ENCODE measurements at places on chromosomes 7 and 10.

- DNase-seq, result no peak
These were observed 4.5 kb downstream of the CFAP46 start for GRCh38 chr10:132937861-132938260.

GRCh38 chr10:113183573-113183972, 233.5 kb downstream of the TCF7L2 start:
- DNase-seq, result no peak

DNA sequence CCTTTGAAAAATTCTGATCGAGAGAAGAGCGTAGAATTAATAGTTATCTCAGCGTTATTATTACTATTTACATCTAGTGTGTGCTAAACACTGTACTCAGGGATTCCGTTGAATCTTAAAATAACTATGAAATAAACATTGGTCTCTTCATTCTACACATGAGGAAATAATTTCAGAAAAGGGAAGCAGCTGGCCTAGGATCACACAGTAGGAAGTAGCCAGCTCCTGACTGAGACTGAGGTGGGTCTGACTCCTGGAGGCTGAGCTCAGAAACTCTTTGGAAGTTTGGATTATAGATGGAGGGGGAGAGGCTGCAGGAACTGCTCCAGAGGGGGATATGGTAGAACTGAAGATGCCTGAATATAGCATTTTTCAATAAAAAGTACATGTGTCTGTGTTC, 183.9 kb upstream of the WDR11 start:
- DNase-seq, result no peak

DNA sequence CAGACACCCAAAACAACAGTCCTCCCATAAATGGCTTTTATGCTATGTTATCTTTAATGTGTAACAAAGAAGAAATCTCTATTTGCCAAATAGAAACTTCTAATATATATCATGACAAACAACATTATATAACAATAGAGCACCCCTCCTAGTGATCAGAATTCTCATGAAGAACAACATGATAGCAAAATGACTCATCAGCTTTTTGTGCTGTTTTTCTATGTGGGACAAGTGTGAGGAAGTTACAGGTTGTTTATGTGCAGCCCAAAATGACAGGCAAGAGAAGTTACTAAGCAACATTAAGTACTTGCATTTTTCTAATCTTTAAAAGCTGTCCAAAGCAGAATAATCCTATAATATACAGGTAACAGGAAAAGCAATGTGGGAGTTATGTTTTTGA, 7.7 kb downstream of the DGKB start:
- no peak for DNase-seq

DNA sequence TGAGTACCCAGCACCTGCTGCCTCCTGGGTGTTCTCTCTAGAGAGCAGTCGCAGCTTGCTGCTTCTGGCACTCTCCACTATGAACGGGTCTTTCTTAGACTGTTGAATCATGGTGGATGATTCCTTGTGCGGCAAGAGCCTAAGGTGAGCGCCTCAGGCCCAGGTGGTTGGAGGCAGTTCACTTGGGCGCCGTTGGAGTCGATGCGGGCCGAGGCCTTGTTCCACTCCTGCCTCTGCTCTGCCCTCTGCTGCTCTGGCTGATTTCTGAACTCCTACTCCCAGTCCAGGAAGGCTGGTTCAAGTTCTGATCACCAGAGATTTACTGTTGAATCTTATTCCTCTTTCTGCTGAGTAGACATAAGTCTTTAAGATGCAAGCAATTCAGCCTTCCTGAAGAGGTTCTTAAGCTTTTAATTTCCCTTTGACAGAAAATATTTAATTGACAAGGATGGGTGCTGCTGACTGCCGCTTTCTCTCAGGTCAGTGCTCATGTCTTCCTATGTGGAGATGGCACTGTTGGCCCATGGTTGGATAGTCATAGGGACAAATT, 10.4 kb downstream of the YKT6 start:
- no peak for DNase-seq

GRCh38 chr7:3688071-3688470, 387.0 kb downstream of the SDK1 start:
- DNase-seq, result no peak

- no peak for DNase-seq
These were observed 292.0 kb upstream of the AOAH start for GRCh38 chr7:37016064-37016878.

DNA sequence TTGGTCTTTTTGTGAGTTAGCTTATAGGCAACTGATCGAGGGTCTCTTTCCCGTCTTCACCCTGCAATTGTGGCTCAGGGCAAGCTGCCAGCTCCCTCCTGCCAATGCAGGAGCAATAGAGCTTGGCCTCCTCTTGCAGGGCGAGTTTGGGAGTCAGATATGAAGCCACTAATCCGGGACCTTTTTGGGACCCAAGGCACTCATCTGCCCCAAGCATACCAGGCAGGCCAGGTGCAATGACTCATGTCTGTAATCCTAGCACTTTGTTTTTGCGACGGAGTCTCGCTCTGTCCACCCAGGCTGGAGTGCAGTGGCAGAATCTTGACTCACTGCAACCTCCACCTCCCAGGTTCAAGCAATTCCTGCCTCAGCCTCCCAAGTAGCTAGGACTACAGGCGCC, 21.1 kb downstream of the LIMK1 start:
- no peak for DNase-seq

GRCh38 chr10:58311026-58311425, 23.8 kb upstream of the UBE2D1 start:
- no peak for DNase-seq

- DNase-seq, result no peak
These were observed 15.9 kb downstream of the VIPR2 start for GRCh38 chr7:159128767-159129166.

- no peak for DNase-seq
These were observed 291.2 kb downstream of the KCND2 start for GRCh38 chr7:120564145-120564544.

DNA sequence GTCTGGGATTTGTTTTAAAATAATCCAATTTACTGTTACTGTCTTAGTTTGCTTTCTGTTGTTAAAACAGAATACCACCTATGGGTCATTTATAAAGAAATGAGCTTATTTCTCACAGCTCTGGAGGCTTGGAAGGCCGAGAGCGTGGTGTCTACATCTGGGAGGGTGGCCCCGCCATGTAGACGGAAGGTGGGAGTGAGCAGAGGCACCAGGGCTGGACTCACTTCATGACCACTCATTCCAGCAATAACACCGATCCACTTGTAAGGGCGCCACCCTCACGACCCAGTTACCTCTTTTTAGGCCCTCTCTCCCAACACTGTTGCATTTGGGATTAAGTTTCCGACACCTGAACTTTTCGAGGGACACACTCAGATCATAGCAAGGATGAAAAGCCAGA, 36.2 kb upstream of the CFAP46 start:
- no peak for DNase-seq

GRCh38 chr7:70053989-70054388, 455.7 kb downstream of the AUTS2 start:
- no peak for DNase-seq

DNA sequence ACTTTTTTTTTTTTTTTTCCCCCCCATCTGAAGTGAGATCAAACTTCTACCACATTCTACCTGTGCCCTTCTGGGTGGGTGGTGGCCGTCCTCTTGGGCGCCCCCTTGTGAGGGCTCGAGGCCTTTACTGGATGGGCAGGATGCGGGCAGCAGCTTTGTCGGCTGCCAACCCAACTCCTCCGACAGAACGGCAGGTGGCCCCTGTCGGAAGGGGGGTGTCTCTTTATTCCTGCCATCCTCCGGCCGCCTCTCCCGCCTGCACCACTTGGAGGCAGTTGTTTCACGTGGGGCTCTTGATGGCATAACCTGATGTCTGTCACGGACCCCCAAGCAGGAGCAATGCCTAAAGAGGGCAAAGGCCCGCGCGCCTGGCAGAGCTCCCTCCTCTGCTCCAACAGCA, 31.0 kb downstream of the AMZ1 start:
- no peak for DNase-seq

GRCh38 chr7:27739909-27740448, at the start of gene TAX1BP1:
Gene TAX1BP1, plus strand, starts transcription at chr7:27740162. Its CDS starts 8,363 bp downstream, at chr7:27748525.
- DNase-seq, result peak; percentile 94

DNA sequence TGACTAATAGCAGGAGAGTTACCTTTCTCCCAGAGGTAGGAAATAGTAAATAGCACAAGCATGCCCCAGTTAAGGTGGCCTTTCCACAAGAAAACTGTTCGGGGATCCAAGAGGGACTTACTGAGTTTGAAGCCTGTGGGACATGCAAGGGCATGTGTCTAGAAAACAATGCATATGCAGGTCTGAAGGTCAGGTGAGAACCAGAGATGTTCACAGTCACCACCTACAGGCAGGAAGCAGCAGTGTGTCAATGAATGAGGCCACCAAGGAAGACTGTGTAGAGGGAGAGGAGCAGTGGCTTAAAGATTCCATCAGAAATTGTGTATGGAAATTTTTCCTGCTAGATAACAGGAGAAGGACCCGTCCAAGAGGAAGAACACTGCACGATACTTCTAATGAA, 66.0 kb downstream of the CALD1 start:
- DNase-seq, result no peak

GRCh38 chr7:139762886-139763285, 14.9 kb downstream of the HIPK2 start:
- DNase-seq, result no peak

GRCh38 chr7:2354939-2355704, 495 bp downstream of the EIF3B start:
- no peak for DNase-seq

DNA sequence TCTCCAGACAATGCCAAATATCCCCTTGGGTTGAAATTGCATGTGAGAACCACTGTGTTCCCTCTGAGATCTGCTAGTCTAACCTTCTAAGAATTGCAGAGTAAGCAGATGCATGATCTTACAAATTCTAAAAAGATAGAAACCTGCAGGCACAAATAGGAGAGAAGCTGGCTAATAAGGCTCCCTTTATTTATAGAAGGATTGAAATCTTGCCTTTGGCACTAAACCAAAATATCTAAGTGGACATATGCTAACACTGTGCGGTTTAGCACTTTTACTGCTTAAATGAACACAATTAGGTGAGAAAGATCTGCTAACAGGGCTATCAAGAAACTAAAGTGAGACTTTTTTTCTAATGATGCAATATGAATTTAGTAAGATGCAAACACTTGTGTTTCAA, 225.5 kb downstream of the DOCK4 start:
- no peak for DNase-seq

DNA sequence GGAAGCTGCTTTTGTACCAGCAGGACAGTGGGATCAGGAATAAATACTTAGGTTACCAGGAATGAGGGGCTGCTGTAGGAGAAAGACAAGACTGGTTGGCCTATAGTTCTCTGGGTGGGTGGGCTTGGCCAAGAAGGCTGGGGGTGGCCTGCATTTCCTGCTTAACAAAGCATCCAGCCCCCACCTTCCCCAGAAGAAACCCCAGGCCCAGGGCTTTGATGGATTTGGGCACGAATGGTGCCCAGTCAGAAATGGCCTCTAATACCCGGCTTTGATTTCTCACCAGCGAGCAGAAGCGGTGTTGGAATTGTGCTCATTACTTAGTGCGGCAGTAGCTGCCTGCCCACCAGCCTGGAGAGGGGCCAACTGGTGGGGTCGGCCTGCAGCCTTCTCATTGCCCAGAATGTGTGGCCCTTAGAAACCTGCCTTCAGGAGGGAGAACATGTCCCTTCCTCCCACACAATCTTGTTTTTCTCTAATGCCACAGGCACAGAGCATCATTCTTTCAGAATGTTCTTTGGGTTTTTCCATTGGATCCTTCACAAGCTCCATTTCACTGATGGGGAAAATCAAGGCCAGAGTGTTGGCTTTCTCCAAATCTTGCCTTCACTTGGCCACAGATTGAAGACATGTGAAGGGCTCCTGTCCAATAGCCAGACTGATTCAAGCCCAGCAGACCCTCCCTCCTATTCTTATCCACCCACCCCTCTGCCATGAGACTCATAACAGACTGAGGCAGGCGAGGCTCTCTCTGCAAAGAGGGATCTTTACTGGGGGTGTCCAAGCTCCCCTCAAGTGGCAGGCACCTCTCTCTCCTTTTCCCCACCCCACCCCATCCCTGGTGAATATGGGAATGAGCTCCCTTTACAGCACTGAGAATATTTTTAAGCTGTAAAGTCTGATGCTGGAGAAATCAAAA, 2.5 kb downstream of the UNC5B start:
- DNase-seq, result no peak

DNA sequence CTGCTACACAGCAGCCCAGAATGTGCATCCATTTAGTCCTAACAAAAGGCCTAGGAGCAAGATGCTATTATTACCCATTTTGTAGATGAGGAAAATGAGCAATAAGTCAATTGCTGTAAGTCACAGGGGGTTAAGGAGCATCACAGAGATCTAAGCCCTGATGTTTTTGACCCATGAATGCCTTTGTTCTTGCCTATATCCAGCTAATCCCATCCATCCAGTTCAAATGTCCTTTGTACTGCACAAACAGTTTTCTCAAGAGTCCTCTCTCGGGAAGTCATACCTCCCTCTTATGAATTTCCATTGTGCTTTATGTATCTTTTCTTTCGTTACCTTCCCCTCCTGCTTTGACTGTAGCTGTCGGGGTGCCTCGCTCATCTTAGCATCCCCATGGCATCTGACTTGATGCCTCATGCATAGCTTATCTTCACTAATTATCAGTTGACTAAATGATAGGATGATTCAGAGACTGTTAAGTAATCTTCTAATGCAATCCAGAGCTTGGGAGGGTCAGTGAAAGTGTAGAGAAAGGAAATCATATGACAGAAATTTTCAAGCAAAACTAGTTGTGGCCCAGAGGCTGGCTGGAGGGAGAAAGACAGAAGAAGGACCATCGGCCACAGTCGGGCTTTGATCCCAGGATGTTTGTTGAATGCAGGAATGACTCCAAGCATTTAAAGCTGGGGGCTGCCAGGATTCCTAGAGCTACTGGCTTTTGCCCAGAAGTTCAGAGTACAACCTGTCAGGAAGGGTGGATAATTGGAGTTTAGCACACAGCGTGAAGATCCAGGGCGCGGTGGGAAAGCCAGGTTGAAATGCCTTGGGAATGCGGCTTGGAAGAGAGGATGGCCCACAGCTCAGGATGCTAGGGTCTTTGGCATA, 23.5 kb downstream of the BLVRA start:
- no peak for DNase-seq

GRCh38 chr7:240146-240676, 47.8 kb downstream of the FAM20C start:
- no peak for DNase-seq

DNA sequence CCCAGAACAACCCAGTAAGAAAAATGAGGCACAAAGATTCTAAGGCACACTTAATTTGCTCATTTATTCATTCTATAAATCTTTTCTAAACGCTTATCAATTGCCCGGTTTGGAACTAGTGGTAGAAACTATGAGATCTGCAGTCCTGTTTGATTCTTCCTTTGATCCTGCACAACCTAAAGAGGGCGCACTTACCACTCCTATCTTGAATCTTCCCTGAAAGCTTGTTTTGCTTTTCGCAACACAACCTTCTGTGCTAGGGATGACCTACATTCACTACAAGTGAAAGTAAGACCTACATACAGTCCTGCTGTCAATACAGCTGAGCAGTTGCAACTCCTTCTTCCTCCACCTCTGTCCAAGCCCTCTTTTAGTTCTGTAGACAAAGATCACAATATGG, 12.6 kb upstream of the ARL4A start:
- DNase-seq, result no peak

DNA sequence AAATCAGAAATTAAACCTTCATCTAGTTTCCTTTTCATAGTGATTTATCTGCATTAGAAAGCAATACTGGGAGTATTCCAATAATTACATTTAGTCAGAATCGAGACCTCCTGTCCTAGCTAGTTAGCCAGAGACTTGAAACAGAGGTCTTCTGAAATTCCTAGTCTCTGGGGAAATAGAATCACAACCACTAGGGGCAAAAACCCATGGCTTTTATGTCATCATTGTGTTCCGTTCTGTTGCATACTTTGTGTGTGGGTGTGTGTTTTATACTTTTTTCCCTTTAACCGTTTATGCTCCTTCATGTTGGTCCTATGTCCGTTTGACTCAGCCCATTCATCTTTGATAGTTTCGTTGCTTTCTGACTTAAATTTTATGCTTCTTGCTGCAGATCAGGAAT, 79.8 kb downstream of the RALA start:
- DNase-seq, result no peak
